CD4-positive, alpha-beta memory T cell (primary cell): ENCODE measurements at places on chromosomes 4 and X. TPM values are rescaled to one million over a fixed set of nuclear protein-coding genes. Genes with fewer than 3 reads are reported as not detected.

The HSD17B13 gene
- 0.58 TPM for total RNA-seq

The PALLD gene
- total RNA-seq = 1.0 TPM

The STARD8 gene
- 0.86 TPM for total RNA-seq

The SMIM31 gene
- total RNA-seq = not detected

The FGF13 gene
- not detected for total RNA-seq

The ARMCX1 gene
- total RNA-seq = 0.44 TPM

The CT45A3 gene
- total RNA-seq = not detected

The YIPF7 gene
- total RNA-seq = not detected

The YY2 gene
- total RNA-seq = 1.3 TPM

The STATH gene
- not detected for total RNA-seq

The GPM6B gene
- not detected for total RNA-seq

The TASL gene
- 2.8 TPM for total RNA-seq

The DMP1 gene
- not detected for total RNA-seq

The PHEX gene
- total RNA-seq = 0.25 TPM

The BMP2K gene
- 9.9 TPM for total RNA-seq

The CC2D2A gene
- total RNA-seq = not detected

The FATE1 gene
- total RNA-seq = not detected

The ERAS gene
- not detected for total RNA-seq

The MAGEA10 gene
- total RNA-seq = not detected

The SLC16A2 gene
- total RNA-seq = 0.35 TPM

The SULT1E1 gene
- not detected for total RNA-seq

The CFI gene
- total RNA-seq = not detected

The CHST7 gene
- total RNA-seq = 11.4 TPM

The EGF gene
- not detected for total RNA-seq

The DRP2 gene
- total RNA-seq = not detected

The COL4A6 gene
- total RNA-seq = not detected

The MAOA gene
- total RNA-seq = not detected

The NSUN7 gene
- not detected for total RNA-seq

The MID2 gene
- total RNA-seq = 18.6 TPM

The FRMPD4 gene
- not detected for total RNA-seq

The RAB41 gene
- total RNA-seq = not detected

The TNMD gene
- total RNA-seq = not detected

The AREG gene
- 0.52 TPM for total RNA-seq

The ASB12 gene
- not detected for total RNA-seq

The MAGEA4 gene
- total RNA-seq = not detected

The MGAT4D gene
- not detected for total RNA-seq

The NIPAL1 gene
- 3.0 TPM for total RNA-seq

The TCEAL5 gene
- total RNA-seq = not detected

The RNF212 gene
- 2.4 TPM for total RNA-seq

The TRIM75 gene
- not detected for total RNA-seq

The POLR2B gene
- total RNA-seq = 136 TPM

The AMER1 gene
- 5.2 TPM for total RNA-seq
